ENCODE measurements at places on chromosomes 13 and 19.

DNA sequence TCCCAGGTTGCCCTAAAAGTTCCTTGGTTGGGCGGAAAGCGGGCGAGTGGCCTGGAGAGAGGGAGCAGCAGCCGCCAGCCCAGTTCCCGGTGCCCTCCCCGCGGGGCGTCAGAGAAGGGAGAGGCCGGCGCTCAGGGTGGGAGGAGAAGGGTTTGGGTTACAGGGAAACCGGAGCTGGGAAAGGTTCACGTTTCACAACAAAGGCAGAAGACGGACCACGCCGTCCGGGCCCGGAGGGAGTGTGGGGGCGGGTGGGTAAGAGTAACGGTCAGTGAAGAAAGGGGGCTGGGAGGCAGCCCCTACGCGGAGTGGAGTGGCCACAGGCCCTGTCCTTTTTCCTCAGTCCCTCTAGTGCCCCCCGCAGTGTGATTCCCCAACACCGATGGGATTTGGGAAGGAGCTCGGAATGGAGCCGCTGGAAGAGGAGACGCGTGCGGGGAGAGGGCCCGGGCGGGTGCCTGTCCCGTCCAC is 1.6 kb downstream of the SIX5 start:
- no peak for DNase-seq

DNA sequence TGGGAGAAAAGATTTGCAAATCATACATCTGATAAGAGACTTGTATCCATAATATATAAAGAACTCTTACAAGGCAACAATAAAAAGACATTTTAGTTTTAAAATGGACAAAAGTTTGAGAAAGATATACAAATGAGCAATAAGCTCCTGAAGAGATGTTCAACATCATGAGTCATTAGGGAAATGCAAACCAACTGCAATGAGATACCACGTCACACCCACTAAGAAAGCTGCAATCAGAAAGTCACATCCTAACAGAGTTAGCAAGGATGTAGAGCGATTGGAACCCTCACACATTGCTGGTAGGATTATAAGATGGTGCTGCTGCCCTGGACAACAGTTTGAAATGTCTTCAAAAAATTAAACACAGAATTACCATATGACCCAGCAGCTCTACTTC is 50.3 kb downstream of the GSX1 start:
- no peak for DNase-seq

DNA sequence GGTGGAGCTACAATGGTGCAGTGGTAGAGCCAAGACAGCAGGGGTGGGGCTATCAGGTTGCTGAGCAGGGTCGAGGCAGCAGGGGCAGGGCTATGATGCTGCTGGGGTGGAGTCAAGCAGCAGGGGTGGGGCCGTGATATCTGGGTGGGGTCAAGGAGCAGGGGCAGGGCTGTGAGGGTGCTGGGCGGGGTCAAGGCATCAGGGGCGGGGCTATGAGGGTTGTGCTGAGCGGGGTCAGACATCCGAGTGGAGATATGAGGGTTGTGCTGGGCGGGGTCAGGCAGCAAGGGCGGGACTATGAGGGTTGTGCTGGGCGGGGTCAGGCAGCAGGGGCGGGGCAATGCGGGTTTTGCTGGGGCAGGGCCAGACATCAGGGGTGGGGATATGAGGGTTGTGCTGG is 14.7 kb downstream of the HCN2 start:
- no peak for DNase-seq

GRCh38 chr19:28234637-28235036 is 978.3 kb downstream of the UQCRFS1 start:
- DNase-seq, result no peak

- peak; percentile 88 for DNase-seq
Observed at GRCh38 chr19:10797541-10798256, 38.3 kb downstream of the TMED1 start.

- DNase-seq, result no peak
Observed at GRCh38 chr13:30737511-30738337, 2.4 kb downstream of the ALOX5AP start.

DNA sequence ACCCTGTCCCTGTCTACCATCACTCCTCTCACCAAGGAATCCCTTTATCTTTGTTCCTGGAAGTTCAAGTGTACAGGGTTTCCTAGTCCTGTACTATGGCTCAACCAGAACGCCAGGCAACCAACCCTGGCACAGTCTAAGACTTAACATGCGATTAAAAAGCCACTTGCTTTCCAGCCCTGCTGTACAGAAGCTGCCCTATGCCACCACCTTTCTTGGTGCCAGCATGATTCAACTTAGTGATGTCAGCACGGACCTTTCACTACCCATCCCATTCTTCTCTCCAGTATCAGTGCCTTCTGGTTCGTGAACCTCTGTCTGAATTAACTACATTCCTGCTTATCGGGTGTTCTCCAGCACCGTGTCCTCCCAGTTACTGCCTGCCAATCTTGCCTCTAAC is 151.1 kb downstream of the KLF12 start:
- no peak for DNase-seq

GRCh38 chr19:1047696-1048147 is 7.8 kb downstream of the ABCA7 start:
- no peak for DNase-seq

- no peak for DNase-seq
Observed at GRCh38 chr19:16369664-16370576, 45.3 kb downstream of the KLF2 start.

- DNase-seq, result no peak
Observed at GRCh38 chr19:18346091-18346490, 5.7 kb downstream of the PGPEP1 start.

DNA sequence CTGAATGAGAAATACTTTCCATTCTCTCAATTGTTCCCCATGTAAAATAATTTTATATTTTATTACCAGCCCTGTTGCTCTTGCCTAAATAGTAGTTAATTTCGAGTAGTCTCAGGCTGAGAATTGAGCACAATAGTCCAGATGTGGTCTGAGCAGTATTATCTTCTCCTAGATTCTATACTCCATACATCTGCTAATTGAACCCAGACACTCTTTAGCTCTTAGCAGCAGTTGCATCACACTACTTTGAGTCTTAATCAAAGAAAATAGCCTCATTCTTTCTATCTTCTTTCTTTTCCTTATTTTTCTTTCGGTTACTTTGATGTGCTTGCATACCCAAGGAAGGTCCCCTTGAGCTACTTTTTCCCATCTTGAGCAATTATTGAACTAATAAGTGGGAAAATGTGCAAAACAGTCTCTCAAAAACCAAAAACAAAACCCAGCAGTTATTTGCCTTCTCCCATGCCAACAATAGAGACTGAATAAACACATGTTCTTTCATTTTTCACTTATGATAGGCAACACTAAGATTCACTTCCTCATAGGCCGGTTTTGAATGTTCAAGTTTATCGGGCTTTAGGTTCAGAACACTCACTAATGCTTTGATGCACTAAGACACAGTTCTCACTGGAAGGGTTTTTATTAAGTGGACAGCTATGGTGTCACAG is 204.5 kb downstream of the POU4F1 start:
- DNase-seq, result no peak

DNA sequence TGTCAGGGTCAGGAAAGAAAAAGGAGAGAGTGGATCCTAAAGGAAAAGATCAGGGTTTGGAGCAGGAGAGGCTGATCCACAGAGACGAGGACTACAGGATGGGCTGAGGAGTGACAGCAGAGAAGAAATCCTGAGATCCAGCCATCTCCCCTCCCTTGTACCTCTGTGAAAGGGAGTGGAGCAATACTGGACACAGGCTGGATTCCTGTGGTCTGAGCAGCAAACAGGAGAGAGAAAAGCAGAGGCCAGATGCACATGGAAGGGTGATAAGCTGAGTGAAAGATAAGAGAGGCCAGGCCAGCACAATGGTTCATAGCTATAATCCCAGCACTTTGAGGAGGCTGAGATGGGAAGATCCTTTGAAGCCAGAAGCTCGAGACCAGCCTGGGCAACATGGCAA is 472.1 kb upstream of the TSHZ3 start:
- DNase-seq, result no peak

DNA sequence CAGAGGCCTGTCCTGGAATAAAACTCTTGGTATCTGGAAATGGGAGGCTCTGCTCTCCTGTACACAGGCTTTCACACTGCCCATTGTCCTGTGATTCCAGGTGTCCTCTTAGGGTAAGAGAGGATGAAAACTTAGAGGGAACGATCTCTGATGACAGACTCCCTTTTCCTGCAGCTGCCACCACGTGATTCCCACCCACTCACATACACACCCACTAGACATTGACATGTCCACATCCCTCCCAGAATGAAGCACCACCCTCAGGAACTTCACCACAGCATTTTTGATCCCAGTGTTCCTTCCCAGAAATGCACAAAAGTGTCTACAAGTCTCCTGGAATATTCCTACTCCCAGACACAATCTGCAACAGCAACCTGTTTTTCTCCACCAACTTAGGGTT is 8.2 kb downstream of the ZNF429 start:
- no peak for DNase-seq

DNA sequence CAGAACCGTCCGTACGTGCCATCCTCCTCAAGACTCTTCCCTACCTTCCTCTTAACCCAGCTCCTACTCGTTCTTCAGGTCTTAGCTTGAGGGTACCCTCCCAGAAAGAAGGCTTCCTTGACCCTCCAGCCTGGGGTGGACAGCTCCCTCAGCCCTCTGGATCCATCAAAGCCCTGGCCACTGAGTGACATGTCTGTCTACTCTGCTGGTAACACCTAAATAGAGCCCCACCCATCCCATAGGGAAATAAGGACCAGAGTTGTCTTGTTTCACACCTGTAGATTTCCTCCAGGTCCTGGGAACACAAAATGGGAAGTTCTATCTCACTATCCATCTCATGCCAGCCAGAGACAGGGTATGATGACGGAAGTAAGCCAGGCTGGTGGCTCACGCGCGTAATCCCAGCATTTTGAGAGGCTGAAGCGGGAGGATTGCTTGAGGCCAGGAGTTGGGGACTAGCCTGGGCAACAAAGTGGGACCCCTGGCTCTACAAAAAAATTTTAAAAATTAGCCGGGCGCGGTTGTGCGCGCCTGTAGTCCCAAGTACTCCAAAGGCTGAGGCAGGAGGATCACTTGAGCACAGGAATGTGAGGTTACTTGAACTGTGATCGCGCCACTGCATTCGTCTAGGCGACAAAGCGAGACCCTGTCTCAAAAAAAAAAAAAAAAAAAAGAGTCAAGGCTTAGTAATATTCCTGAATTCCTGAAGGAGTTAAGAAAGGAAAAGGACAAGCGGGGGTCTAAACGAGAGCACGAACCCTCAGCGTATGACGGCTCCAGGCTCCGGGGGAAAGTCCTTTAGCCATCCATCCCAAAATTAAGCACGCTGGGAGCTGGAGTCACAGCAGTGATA is 566 bp upstream of the CCDC97 start:
- no peak for DNase-seq

DNA sequence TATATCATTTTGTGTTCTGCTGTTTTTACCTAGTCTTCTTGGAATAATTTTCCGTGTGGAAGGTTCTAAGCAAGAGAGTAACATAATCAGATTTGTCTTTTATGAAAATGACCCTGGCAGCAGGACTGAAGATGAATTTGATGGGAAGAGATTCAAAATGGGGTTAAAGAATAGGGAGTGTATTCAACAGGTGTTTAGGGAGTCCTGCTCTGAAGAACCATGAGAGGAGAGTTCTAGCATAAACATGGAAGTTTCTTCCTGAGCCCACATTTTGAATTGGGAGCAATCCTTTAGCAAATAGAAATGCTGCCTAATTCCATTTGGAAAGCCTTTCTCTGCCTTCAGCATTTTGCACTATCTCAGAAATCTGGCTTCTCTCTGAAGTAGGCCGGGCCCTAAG is 127.0 kb downstream of the CDK8 start:
- DNase-seq, result no peak

DNA sequence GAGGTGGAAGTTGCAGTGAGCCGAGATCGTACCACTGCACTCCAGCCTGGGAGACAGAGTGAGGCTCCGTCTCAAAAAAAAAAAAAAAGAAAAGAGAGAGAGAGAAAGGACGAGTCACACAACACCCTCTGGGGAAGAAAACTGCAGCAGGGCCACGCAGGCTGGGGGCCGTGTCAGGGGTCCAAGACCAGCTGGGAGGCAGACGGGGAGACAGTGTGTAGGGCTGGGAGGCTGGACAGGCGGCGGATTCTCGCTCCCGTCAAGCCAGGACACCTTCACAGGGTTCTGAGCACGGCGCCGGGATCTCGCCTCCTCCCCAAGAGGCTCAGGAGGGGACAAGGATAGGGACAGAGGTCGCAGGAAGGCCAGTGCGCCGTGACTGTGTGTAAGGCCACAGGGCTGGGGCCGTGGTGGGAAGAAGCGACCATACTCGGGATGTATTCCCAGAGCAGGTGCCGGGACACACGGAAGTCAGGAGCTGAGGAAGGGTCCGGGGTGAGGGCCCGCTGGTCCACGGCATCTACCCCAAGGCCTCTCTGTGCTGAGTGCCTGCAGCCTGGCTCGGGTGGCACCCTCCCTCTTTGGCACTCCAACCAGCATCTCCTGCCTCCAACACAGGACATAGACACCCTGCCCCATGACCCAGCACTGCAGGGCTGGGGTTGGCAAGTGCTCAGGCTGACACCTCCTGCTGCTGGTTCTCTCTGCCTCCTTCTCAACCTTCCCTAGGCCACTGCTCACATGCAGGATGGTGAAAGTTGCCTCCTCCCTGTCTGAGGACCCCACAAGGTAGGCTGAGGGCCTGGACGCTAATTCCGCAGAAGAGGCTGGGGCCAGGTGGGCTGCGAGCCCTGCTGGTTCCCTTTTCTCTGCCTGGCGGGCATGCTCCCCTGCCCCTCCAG is 21.2 kb downstream of the ZNF787 start:
- DNase-seq, result no peak

DNA sequence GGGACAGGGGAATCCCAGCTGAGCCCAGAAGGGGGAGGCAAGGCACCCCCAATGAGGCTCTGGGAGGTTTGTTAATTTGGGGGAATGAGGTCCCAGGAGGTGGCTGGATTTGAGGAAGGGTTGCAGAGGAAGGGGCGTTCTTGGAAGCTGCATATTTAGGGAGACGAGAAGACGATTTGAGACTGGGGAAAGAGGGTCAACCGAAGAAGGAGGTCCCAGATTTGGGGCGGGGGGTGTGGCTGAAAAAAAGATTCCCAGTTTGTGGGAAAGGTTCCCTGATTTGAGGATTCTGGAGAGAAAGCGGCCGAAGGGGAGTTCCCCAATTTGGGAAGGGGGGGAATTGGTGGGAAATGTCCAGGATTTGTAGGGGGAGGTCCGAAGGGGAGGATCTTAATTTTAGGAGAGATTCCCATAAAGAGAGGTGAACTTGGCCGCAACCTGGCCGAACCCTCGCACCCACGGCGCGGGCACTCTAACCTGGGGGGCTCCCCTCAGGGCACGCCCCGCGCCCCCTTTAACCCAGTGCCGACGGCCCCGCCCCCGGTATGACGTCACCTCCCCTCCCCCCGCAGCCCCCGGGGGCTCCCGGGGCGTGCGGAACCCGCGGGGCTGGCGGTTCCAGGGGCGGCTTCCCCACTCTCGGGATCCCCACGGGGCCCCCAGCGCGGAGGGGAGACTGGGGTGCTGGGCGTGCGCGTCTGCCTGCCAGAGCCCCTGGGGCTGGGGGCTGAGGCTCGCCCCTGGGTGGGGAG is 1.2 kb downstream of the PTPRS start:
- no peak for DNase-seq
